ENCODE measurements at places on chromosomes 6 and 20.

GRCh38 chr6:25359191-25359861 is 80.2 kb downstream of the CARMIL1 start:
- no peak for DNase-seq

DNA sequence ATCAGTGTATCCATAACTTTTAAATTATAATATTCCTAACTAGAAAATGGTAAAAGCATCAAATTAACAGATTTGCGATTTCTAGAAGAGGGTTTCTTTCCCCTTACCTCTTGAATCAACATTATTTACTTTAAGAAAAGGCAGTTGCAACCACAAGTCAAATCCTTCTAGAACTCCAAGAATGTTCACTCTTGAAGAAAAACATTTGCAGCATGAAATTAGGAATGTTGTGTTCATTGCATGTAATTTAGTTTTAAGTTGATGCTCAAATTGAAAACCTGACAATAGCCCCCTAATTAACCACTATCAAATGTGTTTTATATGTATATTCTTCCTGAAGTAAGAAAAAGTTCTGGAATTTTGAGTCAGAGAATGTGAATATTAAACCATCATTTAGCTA is 2.3 kb upstream of the REV3L start:
- no peak for DNase-seq

DNA sequence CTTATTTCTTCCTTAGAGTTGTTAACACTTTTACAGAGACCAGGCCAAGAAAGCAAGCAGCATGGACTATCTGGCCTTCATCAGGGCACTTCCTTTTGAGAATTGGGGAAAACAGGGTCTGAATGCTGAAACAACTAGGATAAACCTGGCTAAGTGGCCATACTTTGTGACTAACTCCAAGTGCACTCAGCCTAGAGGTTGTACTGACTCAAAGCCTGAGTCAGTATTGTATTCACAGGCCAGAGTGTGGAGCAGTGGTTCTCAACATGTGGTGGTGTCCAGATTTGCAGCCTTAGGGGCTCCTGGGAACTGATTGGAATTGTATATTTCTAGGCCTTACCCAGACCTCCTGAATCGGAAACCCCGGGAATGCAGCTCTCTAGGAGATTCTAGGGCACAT is 20.1 kb downstream of the SEC23B start:
- no peak for DNase-seq

DNA sequence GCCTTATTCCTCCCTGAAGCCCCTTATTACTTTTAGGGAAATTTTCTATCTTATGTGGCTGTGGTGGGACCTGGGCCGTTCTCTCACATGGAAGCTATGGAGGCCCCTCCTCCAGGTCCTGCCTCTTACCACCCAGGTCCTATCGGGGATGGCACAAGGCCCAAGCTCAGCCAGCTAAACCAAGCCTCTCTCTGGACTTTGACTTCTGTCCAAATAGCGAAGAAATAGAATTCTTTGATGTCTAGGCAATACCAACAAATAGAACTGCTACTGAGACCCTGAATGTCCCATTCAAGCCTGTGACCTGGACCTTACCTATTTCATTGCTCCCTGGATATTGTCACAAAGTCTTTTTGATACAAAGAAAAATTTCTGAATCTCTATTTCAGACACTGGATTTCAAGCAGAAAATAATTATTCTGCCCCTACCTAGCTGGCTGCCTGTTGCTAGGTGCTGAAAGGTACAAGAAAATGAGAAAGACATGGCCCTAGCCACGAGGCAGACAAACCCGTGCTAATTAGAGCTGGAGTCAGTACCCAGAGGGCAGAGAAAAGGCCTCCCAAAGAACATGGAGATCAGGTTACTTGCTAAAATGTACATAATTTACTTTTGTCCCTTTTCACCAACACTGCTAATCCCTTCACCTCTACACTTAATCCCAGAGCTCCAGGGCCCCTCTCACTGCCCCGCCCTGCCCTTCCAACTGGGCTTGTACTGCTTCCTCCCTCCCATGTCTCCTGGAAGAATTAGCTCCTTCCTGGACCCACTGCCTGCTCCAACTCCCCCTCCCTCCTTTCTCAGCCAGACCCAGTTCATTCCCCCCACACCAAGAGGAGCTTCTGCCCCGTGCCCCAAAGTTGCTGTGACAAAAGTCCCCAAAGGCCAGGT is 15.5 kb upstream of the NNAT start:
- no peak for DNase-seq

DNA sequence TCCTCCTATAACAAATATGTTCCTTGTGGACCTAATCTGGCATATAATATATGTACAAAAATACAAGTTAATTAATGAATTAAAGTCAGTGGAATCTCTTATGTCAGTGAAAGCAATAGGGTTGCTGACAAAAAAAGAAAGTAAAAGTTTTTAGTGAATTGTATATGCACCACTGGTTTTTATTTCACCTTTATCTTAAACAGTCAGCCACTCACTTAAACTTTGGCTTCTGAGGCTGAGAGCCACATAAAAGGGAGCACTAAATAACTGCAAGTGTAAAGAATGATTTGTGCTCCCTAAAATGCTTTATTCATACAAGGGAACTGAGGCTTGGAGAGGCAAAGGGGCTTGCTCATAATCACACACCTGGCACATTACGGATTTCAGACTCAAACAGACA is 9.9 kb upstream of the F13A1 start:
- DNase-seq = no peak

DNA sequence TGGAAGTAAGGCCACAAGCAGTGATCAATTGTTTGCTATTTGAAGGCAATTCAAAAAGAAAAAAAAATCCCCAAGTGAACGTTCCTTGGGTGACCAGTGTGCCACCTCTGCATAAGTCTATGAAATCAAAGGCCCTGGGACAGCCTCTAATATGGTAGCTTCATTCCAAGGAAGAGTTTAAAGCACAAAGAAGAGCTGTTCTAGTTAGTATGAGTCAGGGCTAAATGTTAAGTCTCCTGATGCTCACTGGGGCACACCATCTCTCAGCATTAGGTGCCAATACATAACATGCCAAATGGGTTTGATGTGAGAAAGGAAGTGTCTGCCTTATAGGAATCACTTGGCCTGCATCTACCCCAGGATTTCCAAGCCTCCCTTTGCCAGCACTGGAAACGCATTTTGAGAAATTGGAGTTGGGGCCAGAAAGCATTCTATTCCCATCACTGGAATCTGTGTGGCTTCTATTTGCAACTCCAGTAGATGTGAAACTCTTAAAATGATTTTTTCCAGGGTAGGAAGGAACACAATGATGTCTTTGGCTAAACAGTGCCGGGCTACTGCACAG is 13.0 kb downstream of the UNC5CL start:
- no peak for DNase-seq

GRCh38 chr6:135955099-135955498 is 103.6 kb downstream of the PDE7B start:
- DNase-seq = no peak

- DNase-seq = no peak
Observed at GRCh38 chr6:169990095-169991030, 238.9 kb downstream of the ERMARD start.

DNA sequence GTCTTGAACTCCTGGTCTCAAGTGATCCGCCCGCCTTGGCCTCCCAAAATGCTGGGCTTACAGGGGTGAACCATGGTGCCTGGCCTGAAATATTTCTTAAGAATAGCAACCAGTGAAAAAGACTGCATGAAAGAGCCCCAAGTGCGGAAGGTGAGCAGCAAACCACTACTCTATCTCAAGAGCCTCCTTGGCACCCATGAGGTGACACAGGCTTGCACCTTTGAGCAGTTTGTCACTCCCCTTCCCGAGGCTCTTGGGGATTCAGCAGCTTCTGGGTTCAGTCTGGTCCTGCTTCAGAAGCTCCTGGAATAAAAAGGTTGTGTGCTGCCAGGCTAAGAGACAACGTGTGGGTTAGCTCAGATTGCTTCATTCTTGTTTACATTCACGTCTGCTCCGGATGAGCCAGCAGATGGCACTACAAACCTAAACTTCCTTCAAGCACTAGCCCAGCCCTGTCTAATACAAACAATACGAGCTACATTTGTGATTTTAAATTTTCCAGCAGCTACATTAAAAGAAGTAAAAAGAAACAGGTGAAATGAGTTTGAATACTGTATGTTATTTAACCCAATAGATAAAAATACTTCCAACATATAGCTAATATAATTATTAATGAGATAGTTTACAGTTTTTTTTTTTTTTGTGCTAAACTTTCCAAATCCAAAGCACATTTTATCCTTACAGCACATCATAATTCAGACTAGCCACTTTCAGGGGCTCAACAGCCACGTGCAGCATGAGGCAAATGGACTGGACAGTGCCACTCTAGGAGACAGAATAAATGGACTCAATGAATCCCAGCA is 46.2 kb downstream of the GJA10 start:
- DNase-seq = peak; percentile 30

- no peak for DNase-seq
Observed at GRCh38 chr20:40738976-40739375, 49.9 kb upstream of the MAFB start.

DNA sequence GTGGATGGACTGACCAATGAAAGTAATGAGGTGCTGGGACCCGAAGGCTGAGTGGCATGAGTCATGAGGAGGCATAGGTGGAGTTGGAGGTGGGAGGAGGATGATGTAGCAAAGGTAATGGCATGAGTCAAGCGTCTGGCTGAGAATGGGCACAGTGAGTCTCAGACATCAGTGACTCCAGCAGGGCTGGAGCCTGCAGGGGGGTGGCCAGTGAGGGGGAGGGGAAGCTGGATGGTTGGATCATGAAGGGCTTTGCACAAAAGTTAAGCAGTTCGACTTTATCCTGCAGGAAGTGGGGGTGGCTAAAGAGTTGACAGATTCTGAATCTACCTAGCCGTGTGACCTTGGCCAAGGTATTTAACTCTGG is 99.0 kb upstream of the IYD start:
- no peak for DNase-seq

DNA sequence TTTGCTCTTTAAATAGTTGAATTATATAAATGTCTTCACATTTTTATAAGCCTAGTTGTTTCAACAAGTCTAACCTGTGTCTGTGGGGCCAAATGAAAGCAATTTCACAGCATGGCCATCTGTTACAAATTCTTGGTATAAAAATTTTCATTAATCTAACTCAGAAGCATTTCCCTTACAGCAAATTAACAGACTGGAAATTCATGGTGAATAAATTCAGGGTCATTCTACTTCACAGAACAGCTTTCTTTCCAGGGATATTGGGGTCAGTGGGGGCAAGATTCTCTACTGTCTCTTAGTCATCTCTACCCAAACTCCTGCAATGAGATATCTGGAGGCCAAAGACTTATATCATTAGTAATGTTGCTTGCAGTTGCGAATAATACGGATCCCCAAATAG is 352.1 kb downstream of the MMUT start:
- DNase-seq = no peak

DNA sequence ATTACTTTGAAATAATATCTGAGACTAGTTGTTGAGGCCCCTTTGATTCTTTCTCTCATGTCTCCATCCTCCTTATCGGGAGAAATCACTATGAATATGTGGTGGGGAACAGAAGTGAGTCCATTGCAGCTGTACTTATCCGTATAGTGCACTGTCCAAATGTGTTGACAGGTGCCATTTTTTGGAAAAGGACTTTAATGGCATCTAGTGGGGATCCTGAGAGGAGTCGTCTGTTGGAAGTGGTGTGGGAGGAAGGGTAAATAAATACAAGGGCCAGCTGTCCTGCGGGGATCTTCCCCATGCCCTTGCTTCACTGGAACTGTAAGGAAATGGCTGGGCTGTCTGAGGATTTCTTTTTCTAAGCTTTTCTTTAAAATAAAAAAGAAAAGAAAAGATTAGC is 19.4 kb downstream of the TPX2 start:
- no peak for DNase-seq

GRCh38 chr6:136628996-136629395 is 78.8 kb upstream of the MAP7 start:
- DNase-seq = no peak

- no peak for DNase-seq
Observed at GRCh38 chr6:142613981-142614380, 312.2 kb downstream of the ADGRG6 start.

DNA sequence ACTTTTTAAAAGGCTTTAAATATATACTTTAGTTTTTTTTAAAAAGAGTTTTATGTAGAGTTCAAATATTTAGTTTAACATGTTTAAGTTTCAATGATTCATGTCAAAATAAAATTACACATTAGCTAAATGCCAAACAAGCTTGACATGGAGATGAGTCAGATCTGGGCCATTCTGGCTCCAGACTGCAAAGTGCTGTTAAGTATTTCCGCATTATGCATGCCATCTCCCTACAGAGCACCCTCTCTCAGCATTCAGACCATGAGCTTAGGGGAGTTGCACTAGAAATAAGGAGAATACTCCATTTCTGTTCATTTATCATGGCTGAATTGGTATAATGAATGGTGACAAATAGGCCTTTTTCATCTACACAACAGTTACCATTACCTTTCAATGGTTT is 21.5 kb upstream of the HS3ST5 start:
- DNase-seq = no peak

- no peak for DNase-seq
Observed at GRCh38 chr6:1538369-1538768, 71.3 kb upstream of the FOXC1 start.

DNA sequence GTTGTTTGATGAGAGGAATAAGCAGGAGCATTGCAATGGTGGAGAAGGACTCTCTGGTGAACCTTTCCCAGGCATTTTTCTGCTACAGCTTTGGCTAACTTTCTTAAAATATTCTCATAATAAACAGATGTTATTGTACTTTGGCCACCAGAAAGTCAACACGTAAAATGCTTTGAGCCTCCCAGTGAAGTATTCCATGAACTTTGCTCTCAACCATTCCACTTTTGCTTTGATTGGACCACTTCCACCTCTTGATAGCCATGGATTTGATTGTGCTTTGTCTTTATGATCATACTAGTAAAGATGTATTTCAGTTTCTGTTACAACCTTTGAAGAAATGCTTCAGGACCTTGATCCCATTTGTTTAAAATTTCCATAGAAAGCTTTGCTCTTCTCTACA is 241.1 kb downstream of the TENT5A start:
- DNase-seq = no peak

GRCh38 chr6:63307581-63308246 is 12.1 kb downstream of the LGSN start:
- no peak for DNase-seq

GRCh38 chr6:3013486-3013885 is 13.8 kb downstream of the NQO2 start:
- DNase-seq = no peak

- DNase-seq = no peak
Observed at GRCh38 chr6:107956586-107957307, 1.3 kb downstream of the SEC63 start.

DNA sequence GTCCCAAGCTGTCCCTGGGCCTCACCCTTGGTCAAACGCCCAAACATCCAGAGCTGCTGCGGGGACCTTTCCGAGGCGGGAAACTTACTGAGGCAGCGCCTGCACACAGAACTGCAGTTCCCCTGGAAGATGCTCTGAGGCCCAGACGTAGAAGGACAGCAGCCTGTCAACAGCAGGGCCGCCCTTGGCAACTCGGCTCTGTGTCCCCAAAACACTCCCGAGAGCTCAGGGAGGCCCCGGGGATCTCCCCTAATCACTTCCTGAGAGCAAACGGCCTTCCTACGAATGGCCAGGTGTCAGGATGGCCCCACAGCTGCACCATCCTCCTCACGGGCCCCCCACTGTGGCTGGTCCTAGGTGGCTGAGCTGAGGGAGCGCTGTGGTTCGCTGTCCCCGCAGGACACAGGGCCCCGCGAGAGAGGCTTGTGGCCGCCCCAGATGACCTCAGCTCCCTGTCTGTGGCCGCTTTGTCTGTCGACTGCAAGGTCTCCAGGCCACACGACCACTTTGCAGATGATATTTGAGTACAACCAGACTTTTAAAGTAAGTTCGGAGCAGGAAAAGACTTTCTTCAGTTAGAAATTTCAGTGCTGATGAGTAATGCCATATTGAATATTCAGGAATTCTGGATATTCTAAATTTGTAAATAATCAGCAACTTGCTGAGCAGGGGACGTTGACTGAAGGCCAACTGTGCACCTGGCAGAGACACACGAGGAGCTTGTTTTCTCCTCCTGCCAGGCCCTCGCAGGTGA is 46.0 kb downstream of the DLL1 start:
- no peak for DNase-seq

Data from progenitor cell of endocrine pancreas (in vitro differentiated cells).